ENCODE measurements at places on chromosomes 12 and 14.
A peak's percentile ranks its signal among the peaks of the same experiment; 100 is the strongest.

DNA sequence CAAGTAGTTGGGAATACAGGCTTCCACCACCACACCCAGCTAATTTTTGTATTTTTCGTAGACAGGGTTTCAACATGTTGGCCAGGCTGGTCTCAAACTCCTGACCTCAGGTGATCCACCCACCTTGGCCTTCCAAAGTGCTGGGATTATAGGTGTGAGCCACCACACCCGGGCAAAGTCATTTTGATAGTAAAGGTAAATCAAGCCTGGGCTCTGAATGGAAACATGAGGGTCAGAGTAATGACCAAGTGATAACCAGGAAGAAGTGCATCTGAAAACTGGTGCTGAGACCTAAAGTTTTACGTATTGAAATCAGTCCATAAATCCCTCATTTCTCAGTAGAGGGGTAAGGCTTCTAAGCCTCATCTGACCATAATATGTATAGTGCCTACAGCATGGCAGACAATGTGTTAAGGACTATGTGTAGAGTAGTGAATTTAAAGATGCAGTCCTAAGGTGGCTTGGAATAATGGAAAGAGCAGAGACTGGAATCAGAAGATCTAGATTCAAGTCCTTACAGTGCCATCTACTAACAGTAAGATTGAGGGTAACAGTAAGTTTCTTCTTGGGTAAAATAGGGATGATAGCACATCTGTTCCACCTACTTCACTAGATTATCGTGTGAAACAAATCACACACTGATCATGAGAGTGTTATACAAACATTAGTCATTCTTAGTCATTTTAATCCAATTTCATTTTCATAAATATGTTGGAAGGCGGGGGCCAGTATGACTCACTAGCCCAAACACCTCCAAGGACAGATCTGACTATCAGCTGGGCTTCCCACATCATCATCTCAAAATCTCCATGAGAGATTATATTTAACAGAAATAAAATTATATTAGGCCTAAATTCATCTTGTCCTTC, 11.2 kb downstream of the MAP4K5 start:
- peak; percentile 56 for DNase-seq

DNA sequence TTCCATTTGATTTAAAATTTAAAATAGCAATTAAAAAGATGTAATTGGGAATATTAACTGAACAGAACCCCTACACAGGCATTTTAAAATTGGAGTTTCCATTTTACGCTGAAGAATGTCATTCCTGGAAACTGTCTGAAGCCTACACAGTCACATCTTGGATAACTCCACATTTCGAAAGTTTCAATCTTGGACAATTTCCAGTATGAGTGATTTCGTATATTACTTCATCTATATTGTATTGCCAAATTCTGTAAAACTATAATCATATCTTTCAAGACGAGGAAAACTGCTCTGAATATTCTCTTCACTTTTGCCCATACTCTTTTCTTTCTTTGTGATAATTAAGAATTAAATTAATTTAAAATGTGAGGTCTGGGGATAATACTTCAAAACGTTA, 194.2 kb upstream of the ABCD2 start:
- no peak for DNase-seq

DNA sequence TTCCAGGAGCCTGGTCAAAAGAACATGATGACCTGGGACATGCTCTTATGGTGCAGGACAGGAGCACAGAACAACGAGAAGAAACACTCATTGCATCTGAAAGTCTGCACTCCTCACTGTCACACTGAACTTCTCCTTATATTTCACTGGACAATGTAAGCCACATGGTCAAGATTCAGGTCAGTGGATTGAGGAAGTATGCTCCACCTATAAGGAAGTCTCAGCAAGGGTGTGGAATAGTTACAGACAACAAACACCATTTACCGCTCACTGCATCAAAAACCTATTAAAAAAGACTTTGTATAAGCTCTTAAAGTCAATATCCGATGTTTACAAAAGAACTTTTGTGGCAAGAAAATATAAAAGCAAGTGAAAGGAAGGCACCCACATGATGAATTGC, 153.1 kb upstream of the FOXG1 start:
- DNase-seq, result no peak

GRCh38 chr12:106188256-106188655, 49.5 kb upstream of the NUAK1 start:
- no peak for DNase-seq

- DNase-seq, result no peak
These were observed 25.0 kb downstream of the SYNDIG1L start for GRCh38 chr14:74400919-74401503.

DNA sequence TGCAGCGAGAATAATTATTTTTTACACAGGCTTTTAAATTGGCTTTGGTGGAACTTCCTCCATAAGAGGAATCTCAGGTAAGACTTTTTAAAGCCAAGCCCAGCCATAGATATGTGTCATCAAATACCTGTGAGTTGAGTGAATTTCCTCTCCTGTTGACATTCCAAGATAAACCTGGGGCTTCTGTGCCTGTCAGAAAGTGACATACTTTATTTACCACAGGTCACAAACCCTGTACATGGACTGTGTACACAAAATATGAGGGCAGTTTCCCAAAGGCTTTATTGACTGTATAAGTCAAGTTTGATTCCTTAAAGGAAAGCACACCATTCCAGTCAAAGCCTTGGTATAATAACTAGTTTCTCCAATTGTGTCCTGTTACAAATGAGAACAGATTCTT, 25.9 kb upstream of the SRSF5 start:
- no peak for DNase-seq

- DNase-seq, result peak; percentile 34
These were observed 677 bp downstream of the C12orf75 start for GRCh38 chr12:105330931-105331804.

DNA sequence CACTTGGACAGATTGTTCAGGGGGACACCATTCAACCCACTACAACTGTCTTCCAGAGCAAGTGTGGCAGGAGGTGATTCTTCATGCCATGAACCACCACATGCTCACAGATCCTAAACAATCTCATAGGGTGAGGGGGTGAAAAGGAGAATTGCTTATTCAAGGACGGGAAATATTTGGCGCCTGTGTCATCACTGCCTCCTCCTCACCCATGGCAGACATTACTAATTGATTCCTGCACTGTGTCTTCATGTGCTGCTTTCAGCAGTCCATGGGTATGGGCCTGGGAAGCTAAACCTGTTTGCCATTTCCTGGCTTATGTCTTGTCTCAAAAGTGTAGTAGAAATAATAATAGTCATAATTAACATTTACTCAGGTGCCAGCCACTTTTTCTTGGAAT, 31.3 kb downstream of the MMAB start:
- no peak for DNase-seq

- no peak for DNase-seq
These were observed 53.2 kb upstream of the PKP2 start for GRCh38 chr12:32949815-32950214.

- no peak for DNase-seq
These were observed 5.4 kb downstream of the VWF start for GRCh38 chr12:6118891-6119568.

GRCh38 chr12:92107621-92108131, 38.0 kb downstream of the BTG1 start:
- no peak for DNase-seq

GRCh38 chr12:77213319-77213718, 147.9 kb upstream of the E2F7 start:
- no peak for DNase-seq

- no peak for DNase-seq
These were observed 65.9 kb upstream of the OTOGL start for GRCh38 chr12:80033448-80033847.

DNA sequence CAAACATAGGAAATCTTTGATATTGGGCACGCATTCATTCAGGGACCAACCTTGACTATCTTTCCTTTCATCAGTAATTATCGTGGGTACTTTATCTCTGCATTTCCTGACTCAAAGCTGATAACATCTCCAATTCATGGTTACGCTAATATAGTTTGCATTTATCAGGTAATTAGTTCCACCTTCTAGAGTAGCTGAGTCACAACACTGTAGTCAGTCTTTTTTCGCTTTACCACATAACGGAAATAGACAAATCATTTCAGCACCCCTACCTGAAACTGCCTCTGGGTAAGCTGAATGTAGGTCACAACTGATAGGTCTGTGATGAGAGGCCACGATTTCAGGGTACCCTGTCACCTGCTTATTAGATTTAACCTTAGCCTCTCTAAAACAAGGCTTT, 36.7 kb upstream of the IL22 start:
- no peak for DNase-seq

DNA sequence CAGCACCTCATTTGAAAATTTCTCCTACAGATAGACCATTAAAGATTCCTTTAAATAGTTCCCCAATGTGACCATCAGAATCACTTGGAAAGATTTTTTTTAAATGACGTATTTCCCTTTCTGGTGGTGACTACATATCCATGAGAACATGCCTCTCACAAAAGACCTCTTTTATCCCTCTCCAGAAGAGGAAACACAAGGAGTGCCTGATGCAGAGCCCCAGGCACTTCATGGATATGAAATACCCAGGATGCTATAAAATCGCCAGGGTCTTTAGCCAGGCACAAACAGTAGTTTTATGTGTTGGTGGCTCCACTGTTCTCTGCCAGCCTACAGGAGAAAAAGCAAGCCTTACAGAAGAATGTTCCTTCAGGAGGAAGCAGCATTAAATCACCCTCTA, 97.1 kb downstream of the ETNK1 start:
- no peak for DNase-seq

DNA sequence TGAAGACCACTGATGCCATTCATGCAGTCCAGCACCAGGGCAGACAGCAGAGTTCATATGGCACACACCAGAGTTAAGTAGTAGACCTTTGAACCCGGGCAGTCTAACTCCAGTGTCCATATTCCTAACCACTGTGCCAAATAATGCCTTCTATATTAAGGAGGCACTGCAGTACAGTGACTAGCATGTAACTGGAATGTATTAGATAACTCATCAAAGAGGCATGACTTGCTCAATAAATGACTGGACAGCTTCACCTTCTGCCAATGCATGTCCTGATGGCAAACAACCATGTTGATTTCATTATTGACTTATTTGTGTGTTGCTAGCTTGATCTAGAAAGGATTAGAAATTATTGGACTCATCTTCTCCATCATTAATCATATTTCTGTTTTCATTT, 40.2 kb downstream of the DACT1 start:
- no peak for DNase-seq

GRCh38 chr14:51828017-51828797, 32.2 kb upstream of the GNG2 start:
- peak; percentile 70 for DNase-seq

GRCh38 chr14:74614508-74615495, 2.8 kb upstream of the LTBP2 start:
- DNase-seq, result no peak

Data from activated T-cell treated with anti-CD3 and anti-CD28 coated beads for 48 hours (primary cell).